GM03348 (cell line): ENCODE measurements at places on chromosomes 3 and 15.

- DNase-seq: no peak
Observed at GRCh38 chr15:88656760-88657221, 18.0 kb downstream of the ISG20 start.

- DNase-seq: no peak
Observed at GRCh38 chr3:48596157-48596556, 1.0 kb upstream of the COL7A1 start.

DNA sequence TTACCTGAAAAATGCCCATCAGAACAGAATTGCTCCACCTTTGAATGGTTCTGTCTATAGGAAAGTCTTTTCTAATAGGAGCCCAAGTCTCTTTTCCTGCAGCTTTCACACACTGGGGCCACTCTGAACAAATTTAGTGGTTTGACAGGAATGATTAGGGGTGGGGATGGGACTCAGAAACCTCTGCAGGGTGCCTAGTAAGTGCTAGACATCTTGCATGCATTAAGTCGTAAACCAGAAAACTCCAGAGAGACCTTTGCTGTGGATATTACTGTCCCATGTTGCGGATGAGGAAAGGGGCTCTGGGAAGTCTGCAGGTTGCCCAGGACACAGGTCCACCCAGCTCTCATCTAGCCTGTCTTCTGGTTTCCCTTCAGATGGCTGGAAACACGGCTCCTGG is 189.7 kb downstream of the OPA1 start:
- DNase-seq: no peak

DNA sequence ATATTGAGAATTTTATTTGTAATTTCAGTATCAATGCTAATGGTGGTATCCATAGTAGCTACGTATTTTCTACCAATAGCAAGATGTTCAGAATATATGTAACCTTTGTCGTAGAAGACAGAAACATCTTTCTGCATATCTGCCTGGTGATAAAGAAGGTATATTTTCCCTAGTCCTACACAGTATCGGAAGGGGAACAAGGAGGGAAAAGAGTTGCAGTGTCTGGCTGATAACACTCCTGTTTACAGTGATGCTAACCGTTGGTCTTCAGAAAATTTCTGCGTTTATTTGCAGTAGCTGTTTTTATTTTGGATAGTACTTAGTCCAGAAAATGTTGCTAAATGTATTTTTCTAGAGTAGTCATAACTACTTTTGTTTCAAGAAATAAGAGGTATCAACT is 25.2 kb downstream of the TSC22D2 start:
- DNase-seq: no peak

DNA sequence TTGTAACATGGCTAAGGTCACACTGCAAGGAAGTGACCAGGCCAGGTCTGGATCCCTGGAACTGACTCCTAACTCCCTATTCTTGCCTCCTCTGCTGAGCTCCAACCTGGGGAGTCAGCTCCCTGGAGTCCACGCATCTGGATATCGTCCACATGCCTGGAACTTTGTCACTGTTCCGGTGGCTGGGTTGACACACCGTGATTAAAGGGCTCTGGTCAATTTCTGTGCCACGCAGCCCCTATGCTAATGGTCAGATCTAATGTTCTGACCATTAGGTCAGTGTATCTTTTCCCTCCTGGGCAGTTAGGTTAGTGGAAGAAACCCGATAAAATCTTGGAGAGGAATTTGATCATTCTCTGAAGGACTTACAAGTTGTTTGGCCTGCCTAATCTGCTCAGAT is 1.6 kb upstream of the TPM1 start:
- no peak for DNase-seq

DNA sequence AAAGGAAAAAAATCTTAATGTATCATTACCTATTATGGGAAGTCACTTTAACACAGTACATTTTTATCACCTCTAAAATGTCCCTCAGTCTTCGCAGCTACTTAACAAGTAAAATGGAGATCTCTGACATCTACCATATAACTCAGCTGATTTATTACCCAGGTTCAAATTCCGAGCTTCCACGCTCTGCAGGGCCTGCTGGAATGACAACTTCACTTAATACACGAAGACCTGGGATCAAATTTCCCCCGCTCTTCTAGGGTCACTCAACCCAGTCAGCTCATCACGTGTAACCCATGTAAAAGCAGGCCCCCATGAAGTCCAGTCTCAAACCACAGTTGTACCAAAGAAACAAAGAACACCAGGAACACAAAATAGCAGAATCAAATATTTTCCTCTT is 44.2 kb upstream of the ACP3 start:
- DNase-seq: no peak

DNA sequence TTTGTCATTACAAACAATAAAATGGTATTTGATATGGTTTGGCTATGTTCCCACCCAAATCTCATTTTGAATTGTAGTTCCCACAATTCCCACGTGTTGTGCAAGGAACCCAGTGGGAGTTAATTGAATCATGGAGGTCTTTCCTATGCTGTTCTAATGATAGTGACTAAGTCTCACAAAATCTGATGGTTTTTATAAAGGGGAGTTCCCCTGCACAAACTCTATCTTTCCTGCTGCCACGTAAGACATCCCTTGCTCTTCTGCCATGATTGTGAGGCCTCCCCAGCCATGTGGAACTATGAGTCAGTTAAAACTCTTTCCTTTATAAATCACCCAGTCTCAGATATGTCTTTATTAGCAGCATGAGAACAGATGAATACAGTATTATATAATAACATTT is 15.4 kb upstream of the AADAC start:
- DNase-seq: no peak

DNA sequence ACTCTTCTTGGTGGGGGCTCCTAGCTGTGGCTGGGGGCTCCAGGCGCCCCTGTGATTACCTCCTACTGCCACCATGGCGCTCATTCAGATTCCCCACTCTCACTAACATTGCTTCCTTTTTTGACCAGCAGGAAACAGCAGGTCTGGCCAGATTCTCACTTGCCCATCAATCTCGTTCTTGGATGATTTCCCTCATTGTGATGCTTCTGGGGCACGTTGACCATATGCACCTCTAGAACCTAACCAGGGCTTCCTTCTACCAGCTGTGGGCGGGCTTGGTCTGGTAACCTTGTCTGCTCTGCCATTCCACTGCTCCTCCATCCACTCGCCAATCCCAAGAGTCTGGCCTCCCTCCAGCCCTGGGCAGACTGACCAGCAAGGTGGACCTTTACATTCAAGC is 35.9 kb upstream of the PTPN23 start:
- DNase-seq: no peak

DNA sequence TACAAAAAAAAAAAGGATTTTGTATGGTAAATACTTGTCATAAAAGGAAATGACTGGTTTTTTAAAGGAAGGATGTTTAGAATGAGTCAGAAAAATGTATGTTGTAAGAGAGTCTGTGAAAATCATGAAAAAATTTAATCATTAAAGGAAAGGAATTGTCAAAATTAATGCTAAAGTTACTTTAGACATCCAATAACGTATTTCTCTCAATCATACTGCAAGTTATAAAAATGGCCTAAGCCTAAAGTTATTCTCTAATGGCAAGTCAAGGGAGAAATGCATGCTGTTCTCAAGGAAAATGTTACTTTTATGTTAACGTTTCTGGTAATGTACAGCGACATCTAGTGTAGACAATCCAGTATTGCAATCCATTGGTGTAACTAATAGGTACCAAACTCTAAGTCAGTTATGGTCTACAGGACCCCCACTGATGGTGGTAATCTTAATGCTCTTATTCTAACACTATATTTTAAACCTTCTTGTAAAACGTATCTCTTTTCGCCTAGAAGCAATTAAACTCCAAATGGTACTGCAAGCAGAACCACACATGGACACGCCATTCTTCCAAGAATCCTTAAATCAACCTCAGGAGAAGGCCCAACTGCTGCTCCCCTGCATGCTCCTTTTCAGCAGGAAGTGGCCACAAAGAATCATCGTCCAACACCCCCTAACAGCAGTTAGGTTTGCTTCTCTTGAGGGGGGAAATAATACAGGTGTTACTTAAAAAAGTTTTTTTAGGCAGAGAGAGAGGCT is 35.2 kb downstream of the NCEH1 start:
- peak; percentile 47 for DNase-seq

DNA sequence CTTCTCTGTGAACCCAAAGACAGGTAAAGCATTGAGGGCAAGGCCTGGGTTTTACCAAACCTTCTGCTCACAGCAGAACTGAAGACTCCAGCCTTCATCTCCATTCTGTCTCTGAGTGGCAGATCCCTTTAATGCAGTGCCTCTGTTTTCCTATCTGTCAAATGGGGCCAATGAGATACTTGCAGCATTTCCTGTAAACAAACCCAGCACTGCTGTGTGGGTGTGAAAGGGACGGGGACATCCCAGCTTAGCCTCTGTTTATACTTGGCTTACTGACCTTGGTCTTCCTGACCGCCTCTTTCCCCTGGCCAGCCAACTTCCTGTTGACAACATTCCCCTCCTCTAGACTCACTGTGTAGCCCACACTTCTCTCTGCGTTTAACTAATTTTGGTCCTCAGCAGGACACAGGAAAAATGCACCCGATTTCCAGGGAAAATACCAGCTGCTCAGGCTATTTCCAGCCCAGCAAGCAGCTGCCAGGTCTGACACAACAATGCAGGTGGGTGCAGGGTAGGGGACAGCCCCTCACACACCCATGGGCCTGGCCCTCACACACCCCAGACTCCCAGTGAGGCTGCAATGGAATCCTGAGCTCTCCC is 105.9 kb upstream of the HERC1 start:
- peak; percentile 76 for DNase-seq

- no peak for DNase-seq
Observed at GRCh38 chr3:61141227-61141626, 110.0 kb downstream of the FHIT start.

- DNase-seq: no peak
Observed at GRCh38 chr3:21405671-21406667, 345.0 kb downstream of the ZNF385D start.

DNA sequence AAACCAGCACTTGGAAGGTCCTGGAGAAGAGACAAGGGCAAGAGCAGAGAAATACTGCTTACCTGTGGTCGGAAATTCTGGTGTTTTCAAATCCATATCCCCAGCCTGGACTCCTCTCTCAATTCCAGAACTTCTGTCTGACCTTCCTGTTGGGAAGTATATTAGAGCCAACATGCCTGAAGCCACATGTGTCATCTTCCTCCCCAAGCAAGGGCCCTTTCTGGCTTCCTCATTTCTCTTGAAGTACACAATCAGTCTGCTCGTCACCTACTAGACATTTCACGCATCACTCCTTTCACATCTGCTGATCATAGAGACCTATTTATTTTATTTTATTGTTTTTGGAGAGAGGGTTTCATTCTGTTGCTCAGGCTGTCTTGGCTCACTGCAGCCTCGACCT is 8.4 kb downstream of the PARP14 start:
- DNase-seq: no peak

GRCh38 chr3:129343643-129344360 is 65.1 kb downstream of the HMCES start:
- peak; percentile 75 for DNase-seq

GRCh38 chr3:71753701-71754609 is at the start of gene GPR27:
GPR27 (plus strand) TSS chr3:71753855; CDS start chr3:71754050, 195 bp downstream.
- DNase-seq: peak; percentile 58

GRCh38 chr3:123385981-123386380 is 62.9 kb downstream of the ADCY5 start:
- peak; percentile 45 for DNase-seq

GRCh38 chr3:60771766-60772165 is 479.5 kb downstream of the FHIT start:
- DNase-seq: no peak

DNA sequence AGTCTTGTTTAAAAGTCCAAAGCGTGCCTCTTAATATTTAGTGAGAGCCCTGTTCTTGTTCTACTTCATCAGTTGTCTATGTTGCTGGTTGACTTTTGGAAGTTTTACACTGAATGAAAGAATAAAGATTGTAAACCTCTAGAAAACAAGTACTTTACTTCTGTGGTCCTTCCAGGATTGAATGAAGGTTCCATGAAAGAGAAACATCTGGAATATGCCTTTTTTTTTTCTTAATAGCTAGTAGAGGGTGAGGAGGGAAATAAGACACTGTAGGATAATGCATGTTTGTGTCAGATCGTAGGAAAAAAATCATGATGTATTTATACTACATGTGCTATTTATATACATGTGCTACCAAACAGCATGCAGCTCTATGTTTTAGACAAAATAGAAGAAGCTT is 203.0 kb downstream of the GHSR start:
- no peak for DNase-seq

- no peak for DNase-seq
Observed at GRCh38 chr15:51053571-51053970, 41.1 kb downstream of the TNFAIP8L3 start.

DNA sequence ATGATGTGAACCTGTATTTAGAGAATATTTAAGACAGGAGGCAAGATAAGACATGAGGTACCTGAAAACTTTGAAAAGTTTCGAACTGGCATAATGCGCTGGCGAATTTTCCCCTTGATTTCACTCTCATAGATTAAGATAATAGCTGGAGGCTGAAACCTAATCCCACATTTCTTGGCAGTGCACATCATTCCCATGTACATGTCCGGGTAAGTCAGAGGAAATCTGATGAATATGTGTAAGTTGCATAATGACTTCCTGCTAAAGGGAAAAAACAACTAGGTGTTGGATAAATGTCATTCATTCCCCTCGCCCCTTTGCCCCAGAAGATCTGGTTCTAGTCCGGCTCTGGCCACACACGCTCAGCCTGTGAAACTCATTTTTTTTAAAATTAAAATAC is 3.6 kb downstream of the CEP19 start:
- DNase-seq: no peak

DNA sequence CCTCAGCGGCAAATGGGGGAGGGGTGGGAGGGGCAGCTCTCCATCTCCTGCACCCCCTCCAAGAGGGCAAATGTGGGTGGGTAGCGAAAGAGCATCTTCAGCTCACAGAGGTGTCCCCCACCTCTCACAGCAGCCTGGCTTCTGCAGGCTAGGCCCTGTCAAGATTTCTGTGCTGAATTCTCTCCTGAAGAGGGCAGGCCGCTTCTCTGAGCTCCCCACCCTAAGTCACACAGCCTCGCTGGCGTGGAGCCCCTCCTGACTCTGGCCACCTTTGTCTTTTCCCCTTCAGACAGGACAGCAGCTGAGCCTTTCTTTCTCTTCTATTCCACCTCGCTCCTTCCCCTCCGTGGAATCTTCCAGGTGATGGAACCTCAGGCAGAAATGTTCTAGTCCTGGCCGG is 26.3 kb upstream of the ADAMTS7 start:
- no peak for DNase-seq

GRCh38 chr3:86969500-86970189 is 21.3 kb downstream of the VGLL3 start:
- DNase-seq: no peak

DNA sequence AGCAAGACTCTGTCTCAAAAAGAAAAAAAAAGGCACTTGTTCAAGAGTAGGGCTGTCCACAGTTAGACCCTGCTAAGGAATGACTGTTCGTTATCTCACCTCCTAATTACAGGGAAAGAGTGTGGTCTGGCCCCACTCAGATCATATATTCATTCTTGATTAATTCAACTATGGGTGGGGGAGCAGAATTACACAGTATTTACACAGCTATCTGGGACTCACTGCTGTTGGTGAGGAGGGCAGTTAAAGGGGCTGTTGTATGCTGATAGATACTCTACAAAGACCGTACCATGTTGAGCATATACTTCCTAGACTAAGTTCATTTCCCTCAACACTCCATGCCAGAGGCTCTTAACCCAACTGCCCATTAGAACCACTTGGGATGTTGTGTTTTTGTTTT is 3.8 kb upstream of the ZNF620 start:
- no peak for DNase-seq
